ENCODE measurements at places on chromosomes 2 and 18.

DNA sequence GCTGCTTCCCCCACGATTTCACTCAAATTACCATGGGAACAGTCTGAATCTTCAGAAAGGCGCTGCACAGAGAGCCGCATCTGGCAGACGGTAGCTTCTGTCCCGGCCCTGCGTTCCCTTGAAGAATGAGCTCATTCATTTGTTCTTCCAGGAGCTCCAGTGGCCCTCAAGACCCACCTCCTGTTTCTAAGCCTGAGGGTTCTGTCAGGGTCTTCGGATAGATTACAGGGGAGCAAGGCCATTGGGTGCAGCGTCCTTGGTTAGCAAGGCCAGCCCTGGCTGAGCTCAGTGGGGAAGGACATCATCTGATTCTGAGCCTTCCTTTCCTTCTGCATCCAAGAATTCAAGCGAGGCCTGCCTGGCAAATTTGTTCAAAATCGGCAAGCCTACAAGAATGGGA is 111.9 kb downstream of the PDCL3 start:
- no peak for DNase-seq

DNA sequence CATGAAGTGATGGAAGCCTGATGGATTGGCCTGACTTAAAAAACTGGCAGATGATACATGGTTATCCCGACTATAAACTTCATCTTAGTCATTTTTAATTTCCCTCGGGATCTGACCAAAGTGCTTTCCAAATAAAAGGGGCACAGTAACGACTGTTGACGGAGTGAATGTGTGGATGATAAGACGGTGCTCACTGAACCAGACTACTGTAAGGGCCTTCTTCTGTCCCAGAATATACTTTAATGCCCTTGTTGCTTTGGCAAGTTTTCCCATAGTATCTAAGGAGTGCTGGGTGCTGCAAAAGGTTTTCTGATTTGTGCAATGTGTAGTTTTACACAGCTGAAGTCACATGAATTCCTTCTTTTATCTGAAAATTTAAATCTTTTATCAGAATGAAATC is 373.5 kb downstream of the DSEL start:
- no peak for DNase-seq

DNA sequence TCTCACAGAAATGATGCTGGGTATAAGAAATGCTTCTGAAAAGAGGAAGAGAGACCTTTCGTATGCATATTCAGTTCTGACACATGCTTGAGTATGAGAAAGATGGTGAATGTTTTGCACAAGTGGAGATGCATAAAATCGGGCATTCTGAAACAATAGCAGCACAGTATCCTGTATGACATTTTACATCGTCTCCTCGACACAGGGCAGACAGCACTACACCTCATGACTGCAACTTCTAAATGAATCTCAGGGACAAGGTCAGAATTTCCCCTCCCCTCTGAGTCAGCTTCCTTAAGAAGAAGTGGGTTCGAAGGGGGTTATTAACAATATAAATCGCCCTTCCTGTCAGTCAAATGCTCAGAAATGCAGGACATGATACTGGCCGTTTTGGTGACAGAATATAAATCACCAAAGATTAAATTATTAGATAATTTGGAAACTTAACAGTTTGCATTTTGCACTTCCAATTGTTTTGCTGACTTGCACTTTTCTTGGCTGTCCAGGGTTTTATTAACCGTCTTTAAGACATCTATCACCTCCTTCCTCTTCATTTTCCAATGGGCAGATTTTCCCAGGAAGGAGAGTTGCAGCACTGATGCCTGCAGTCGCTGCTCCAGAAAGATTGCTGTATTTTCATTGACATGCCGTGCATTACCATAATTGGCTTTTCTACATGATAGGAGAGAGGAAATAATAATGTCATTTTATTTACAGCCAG is 57.2 kb downstream of the TSHZ1 start:
- DNase-seq: peak; percentile 7

DNA sequence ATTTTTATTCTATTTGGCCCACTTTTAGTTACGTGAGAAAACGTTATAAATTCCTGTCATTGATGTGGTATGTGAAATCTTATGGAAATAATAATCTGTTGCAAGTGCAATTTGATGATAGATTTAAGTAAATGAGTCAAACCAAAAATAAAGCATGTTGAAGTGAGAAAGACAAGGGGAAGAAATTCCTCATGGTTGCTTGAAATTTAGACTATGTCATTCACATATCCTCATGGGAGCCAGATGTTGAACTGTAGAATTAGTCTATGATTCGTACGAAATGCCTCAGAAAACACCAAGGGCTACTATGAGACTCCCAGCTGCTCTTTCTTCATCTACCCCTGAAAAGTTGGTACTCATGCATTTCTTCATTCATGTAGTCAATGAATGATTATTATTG is 55.7 kb downstream of the KLHL14 start:
- DNase-seq: no peak

GRCh38 chr18:74456017-74456348 is 1.1 kb downstream of the DIPK1C start:
- DNase-seq: no peak

- no peak for DNase-seq
Measured at GRCh38 chr2:43029186-43029585, 197.2 kb downstream of the ZFP36L2 start.

DNA sequence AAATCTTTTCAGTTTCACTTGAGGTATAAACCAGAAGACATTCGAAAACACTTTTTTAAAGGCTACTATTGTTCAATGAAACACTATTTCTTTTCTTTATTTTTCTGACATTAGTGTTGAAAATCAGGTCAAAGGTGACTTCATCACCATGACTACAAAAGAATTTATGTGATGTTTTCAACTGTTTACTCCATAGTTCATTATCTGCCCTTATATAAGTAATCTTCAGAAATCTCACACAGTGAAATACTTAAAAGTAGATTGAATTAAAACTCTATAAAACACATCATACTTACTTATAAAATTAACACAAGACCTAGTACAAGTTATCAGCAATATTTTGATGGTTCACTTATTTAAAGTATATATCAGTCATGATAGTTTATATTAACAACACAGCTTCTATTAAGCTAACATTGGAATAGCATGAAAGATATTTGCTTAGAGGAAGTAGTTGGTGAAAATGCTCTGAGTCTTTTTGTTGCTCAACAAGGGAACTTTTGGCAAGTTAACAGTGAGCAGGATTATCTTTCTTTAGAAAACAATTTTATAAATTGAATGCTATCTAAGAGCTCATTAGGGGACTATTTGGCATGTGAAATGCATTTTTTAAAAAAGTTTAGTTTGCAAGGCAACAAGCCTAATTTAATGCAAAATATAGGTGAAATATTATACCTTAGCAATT is 60.8 kb downstream of the MC4R start:
- no peak for DNase-seq

DNA sequence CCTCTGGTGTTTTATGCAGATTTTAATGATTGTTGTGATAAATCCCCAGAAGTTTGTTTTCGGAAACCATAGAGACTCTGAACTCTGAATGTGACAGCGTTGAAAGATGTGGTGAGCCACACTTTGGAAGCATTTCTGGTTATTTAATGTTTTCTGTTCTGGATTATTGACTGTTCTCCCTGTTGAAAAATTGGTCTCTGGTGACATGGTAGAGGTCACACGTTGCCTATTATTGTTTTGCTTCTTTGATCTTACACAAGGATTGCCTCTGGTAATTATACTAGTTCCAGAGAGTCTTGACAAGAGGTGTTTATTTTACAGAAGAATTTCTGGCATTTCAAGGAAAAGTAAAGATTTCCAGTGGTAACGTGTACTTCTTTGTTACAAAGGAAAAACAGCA is 127.1 kb downstream of the GREB1L start:
- DNase-seq: no peak

- DNase-seq: no peak
Measured at GRCh38 chr2:207067473-207067872, 98.3 kb downstream of the KLF7 start.

DNA sequence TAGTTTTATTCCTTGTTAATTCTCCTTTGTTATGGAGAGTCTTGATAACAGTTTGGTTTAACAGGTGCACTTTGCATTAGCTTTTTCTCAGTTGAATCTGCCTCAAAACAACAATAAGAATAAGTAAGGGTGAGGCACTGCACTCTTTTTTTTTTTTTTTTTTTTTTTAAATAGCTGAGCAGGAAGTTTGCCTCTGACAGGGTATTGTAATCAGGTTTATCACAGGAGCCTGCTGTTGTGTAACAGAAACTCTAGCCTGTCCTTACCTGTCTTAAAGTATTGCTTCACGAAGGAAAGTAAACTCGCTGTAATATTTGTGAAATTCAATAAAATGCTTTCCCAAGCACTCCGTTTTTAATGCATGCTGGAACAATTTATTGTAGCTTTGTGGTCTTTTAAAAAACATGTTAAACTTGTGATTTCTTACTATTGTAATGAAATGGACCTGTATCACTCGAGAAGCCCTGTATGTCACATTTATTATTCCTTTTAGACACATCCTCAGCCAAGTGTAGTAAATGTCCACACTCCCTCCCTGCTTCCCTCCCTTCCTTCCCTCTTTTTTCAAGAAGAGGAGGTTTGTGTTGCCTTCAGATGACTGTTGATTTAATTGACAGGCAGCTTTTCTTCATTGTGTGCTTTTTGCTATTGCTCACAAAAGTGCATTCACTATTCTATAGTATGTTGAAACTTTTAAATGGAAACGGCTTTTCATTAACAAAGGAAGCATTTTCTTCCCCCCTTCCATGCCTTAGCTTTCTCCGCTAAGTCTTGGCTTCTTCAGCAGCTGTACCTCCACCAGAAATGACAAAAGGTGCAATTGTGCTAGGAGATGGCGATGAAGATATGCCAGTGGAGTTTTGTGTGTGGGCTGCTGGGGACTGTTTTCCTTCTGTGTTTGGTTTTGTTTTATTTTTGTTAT is 52.7 kb downstream of the TAF1B start:
- peak; percentile 31 for DNase-seq

- no peak for DNase-seq
Measured at GRCh38 chr2:150125708-150126107, 361.8 kb downstream of the RND3 start.

DNA sequence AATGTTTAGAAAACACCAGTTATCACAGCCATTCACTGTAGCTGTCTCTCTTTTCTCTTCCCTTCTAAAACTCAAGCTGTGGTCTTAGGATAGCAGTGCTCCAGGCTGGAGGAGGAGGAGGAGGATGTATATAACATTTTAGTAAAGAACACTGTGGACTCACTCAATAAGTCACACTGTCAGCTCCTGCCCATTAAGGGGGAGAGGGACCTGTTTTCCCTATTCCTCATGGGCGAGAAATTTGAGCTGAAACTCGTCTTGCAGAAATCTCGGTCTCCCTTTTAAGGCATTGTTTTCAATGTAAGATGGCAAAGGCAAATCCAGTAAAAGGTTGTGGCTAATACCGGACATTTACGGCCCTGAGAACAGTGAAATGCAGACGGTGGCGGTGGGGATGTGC is 114.8 kb upstream of the ZNF236 start:
- DNase-seq: no peak

GRCh38 chr2:142734231-142734630 is 143.2 kb upstream of the KYNU start:
- peak; percentile 5 for DNase-seq

- DNase-seq: no peak
Measured at GRCh38 chr2:31071741-31072140, 66.5 kb downstream of the GALNT14 start.

DNA sequence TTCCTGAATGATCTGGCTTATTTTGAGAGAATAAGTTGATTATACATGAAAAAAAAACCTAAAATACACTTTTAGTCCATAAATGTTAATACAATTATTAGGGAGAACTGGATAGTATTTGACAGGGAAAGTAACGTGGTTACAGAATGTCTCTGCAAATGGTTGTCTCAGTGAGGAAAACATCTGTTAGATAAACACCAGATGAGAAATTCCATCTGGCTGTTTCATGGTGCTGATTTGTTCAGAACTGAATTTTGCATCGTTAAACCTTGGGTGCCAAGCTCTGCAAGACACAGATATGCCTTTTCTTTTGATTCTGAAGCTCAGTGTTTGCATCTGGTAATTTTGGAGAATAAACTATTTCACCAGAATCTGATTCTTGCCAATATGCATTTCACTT is 90.4 kb downstream of the SCN3A start:
- no peak for DNase-seq

GRCh38 chr2:124250433-124250832 is 225.3 kb downstream of the CNTNAP5 start:
- no peak for DNase-seq

DNA sequence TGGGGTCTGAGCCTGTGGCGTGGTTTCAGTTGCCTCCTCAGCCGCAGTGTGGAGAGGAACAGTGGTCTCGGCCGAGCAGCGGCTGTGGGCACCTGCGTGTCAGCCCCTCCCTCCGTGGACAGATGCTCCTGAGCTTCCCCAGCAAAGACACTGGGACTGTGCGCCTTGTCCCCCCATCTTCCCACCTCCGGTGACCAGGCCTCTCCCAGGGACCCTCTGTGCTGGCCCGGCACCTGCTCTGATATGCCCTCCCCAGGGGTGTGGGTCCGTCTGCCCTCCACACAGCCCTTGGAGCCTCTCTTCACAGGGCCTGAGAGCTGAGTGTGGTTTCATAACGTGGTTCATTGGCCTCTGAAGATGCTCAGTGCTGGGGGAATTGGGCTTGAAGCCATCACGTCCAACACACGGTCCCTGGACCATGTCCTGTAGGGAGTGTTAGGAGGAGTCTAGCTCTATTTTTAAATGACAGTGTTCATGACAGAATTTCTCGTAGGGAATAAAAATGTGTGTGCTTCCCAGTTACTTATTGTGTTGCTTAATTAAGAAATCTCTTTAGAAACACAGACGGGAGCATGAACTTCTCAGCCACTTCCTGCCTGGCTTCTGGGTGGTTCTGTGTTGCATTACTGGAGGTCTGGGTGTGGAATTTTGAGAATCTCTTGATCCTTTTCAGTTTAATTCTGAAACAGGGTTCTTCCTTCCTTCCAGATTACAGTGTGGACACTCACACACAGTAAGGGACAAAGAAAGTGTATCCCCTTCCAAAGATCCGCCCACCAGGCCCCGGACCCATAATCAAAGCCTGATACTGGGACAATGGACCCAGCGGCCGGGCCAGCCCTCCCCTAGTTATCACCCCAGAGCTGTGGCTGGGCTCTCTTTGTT is 110.7 kb downstream of the NFATC1 start:
- no peak for DNase-seq

DNA sequence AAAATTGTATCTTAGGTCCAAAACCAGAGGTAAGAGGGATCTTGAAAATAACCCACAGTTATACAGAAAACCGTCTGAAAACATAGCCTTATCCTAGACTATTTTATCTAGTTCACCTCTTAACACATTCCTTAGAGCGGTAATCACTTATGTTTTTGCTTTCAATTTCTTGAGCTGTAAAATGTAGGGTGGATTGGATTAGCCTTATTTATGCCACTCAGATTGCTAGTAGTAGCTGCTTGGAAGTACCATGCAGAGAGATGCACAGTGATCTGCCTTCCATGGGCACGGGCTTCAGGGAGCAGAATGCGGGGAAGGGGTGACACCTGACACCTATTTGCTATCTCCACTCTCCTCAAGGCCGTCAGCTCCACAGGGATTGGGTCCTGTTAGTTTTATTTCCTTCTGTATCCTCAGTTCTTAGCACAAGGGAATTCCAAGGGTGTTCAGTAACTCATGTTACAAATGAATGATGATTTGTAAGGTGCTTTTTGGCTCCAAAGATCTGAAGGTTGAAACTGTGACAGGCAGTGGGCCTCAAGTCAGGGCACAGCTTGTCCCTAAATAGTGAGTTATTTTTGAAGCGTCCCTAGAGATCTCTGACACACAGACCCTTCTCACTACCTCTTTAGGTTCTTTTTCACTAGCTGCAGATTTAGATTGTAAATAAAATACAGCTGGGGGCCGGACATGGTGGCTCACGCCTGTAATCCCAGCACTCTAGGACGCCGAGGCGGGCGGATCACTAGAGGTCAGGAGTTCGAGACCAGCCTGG is 64.0 kb upstream of the PMAIP1 start:
- DNase-seq: no peak
